ENCODE measurements at places on chromosomes 7 and 10.

DNA sequence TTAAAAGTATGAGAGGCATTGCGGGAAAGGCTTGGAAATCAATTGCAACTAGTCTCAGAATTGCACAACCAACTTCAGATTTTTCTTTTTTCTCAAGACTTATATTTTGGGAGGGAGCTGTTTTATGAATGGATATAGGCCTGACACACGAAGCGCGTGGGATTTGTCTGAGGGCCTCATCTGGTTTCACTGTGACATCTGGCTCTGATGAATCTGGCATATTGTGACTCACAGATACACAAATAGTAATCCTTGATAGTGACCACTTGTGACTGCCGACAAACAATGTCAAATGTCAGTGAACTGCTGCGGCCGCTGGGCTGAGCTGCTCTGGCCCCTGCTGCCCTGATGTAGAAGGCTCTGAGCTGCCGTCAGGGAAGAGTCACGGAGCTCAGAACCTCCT lies 655.1 kb downstream of the INHBA start:
- H3K27ac ChIP-seq = no peak overlapping the region
- no peak for DNase-seq
- no peaks in the 10 kb centered on the region for H3K27me3 ChIP-seq
- H3K36me3 ChIP-seq = no peaks in the 10 kb centered on the region
- H3K4me1 ChIP-seq = no peaks in the 10 kb centered on the region

GRCh38 chr10:79502561-79503309 lies 9.6 kb upstream of the EIF5AL1 start:
- no peaks in the 10 kb centered on the region for H3K36me3 ChIP-seq
- H3K4me3 ChIP-seq = no peak overlapping the region
- no peak for DNase-seq
- peaks cover 1% of the 10 kb centered on the region for H3K27me3 ChIP-seq
- H3K27ac ChIP-seq = no peak overlapping the region

DNA sequence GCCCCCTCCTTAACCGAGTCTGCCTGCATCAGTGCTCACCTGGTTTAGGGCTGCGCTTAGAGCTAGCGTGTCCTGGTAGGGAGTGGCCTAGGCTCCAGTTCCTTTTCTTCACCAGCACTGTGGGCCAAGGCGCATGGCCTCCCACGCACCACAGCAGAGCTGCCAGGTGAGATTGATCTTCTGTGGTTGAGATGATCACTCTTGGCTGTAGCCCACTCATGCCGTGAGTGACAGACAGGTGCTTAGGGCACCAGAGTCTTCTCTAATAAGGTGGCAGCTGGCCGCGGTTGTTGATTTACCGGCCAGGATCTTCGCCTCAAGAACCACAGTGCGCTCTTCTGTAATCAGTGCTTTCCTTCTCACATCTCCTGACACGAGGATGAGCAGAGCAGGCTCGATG lies 157.2 kb upstream of the INSYN2A start:
- no peak for DNase-seq
- no peaks in the 10 kb centered on the region for H3K4me1 ChIP-seq
- no peaks in the 10 kb centered on the region for H3K36me3 ChIP-seq
- no peak overlapping the region for H3K27ac ChIP-seq
- no peak overlapping the region for H3K4me3 ChIP-seq

DNA sequence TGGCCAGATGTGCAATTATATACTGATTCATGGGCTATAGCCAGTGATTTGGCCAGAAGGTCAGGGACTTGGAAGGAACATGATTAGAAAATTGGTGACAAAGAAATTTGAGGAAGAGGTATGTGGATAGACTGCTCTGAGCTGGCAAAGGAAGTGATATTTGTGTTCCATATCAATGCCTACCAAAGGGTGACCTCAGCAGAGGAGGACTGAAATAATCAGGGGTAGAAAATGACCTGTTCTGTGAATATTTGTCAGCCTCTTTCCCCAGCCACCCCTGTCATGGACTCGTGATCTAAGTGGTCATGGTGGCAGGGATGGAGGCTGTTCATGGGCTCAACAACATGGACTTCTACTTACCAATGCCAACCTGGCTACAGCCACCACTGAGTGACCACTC lies 47.0 kb downstream of the PTPRE start:
- no peak for DNase-seq
- no peak overlapping the region for H3K4me3 ChIP-seq
- H3K36me3 ChIP-seq = no peaks in the 10 kb centered on the region
- no peak overlapping the region for H3K27ac ChIP-seq

- no peak overlapping the region for H3K27ac ChIP-seq
- no peaks in the 10 kb centered on the region for H3K36me3 ChIP-seq
- no peaks in the 10 kb centered on the region for H3K4me1 ChIP-seq
- no peak overlapping the region for H3K4me3 ChIP-seq
- no peaks in the 10 kb centered on the region for H3K27me3 ChIP-seq
Observed at GRCh38 chr7:108875139-108875538, 305.5 kb downstream of the DNAJB9 start.

DNA sequence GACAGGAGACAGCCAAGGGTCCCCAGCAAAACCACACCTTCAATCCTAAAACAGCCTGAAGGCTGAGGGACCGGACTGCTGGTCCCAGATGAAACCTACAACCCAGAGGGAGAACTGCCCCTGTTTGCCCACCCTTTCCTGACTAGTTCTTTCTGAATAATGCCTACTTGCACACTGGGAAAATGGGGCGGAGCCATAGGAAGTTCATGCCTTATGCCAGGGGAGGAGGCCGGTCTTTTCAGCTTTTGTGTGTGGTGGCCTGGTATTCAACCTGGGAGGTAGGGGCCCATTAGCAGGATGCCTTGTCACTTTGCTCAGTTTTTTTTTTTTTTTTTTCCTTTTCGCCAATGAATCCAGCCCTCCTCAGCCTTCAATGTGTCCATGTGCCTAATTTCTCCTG lies 20.7 kb downstream of the TOMM7 start:
- no peak overlapping the region for H3K27ac ChIP-seq
- no peak for DNase-seq
- H3K4me3 ChIP-seq = no peak overlapping the region
- peaks cover 4% of the 10 kb centered on the region for H3K27me3 ChIP-seq
- H3K4me1 ChIP-seq = no peaks in the 10 kb centered on the region
- H3K36me3 ChIP-seq = no peaks in the 10 kb centered on the region

DNA sequence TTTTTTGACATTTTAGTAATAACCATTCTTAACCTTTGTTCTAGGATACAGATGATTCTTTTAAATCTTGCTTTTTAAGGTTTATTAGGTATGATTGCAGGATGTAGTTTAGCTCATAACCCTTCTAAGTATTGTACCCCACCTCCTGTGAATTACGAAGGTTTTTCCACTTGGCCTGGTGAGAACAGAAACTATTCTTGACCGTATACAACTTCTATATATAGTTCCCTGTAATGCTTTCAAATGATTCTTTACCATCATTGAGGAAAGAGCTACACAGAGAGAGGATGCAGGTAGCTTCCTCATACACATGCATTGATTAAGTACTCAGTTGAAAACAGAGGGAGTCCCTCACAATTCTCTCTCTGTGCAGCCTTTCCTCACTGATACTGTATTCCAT lies 86.3 kb downstream of the PALS2 start:
- no peak for DNase-seq
- peaks cover 4% of the 10 kb centered on the region for H3K4me1 ChIP-seq
- peaks cover 13% of the 10 kb centered on the region for H3K36me3 ChIP-seq
- H3K27me3 ChIP-seq = no peaks in the 10 kb centered on the region
- no peak overlapping the region for H3K4me3 ChIP-seq

DNA sequence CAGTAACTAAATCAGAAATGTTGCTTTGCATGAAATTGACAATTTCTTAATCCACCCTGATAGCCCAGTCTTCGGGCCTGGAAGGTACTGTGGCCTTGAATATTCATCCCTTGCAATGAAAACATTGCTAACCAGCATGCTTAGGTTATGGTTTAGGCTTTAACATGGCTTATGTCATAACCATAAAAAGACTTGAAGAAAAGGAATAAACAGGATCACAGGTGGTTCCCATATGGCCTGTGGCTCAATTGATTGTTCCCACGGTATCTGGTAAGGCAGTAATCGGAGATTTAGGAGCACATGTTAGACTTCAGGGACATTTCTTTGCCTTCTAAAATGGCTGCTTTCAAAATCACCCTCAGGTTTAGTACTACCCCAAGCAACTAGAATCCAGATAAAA lies 139.5 kb downstream of the ST7 start:
- no peaks in the 10 kb centered on the region for H3K27me3 ChIP-seq
- peaks cover 7% of the 10 kb centered on the region for H3K4me1 ChIP-seq
- no peaks in the 10 kb centered on the region for H3K36me3 ChIP-seq
- H3K4me3 ChIP-seq = no peak overlapping the region

DNA sequence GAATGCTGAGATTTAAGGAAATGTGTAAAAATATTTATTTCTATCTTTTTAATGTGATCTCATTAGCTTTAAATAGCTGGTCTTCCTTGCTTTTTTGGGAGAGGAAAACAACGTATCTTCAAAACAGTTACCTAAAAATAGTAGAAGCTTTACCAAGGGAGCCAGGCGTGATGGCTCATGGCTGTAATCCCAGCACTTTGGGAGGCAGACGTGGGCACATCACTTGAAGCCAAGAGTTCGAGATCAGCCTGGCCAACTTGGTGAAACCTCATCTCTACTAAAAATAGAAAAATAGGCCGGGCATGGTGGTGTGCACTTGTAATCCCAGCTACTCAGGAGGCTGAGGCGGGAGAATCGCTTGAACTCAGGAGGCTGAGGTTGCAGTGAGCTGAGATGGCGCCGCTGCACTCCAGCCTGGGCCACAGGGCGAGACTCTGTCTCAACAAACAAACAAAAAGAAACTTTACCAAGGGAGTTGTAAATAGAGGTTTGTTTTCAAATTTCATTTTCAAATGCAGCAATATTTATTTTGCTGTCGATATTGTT lies 48.4 kb upstream of the ITGB1 start:
- H3K27me3 ChIP-seq = peaks cover 15% of the 10 kb centered on the region
- peaks cover 27% of the 10 kb centered on the region for H3K4me1 ChIP-seq
- H3K4me3 ChIP-seq = no peak overlapping the region
- no peaks in the 10 kb centered on the region for H3K36me3 ChIP-seq
- DNase-seq = no peak

DNA sequence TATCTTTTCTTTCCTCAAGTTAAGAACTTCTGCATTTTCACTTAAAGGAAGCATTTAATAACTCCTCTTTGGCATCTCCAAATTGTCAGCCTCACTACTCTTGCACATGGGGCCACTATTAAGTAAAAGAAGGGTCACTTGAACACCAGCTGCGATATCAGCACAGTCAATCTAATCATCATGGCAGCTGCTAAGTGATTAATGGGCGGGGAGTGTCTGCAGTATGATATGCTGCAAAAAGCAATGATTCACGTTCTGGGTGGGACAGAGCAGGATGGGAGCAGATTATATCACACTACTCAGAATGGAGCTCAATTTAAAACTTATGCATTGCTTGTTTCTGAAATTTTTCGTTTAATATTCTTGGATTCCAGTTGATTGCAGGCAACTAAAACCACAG lies 447.4 kb upstream of the PFKP start:
- no peak for DNase-seq
- no peak overlapping the region for H3K27ac ChIP-seq
- H3K36me3 ChIP-seq = no peaks in the 10 kb centered on the region
- H3K27me3 ChIP-seq = peaks cover 2% of the 10 kb centered on the region
- H3K4me3 ChIP-seq = no peak overlapping the region

DNA sequence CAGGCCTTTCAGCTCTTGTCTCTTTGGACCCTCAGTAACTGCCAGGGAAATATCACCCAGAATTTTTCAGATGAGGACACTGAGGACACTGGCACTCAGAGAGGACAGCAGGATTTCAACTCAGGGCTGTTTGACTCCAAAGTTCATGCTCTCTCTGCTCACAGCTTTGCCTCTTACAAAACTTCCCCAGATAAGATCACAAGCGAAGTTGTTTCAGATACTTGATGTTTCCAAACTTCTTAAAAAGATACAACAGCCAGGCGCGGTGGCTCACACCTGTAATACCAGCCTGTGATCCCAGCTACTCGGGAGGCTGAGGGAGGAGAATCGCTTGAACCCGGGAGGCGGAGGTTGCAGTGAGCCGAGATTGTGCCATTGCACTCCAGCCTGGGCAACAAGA lies 32.4 kb upstream of the ZRANB1 start:
- peaks cover 1% of the 10 kb centered on the region for H3K27me3 ChIP-seq
- DNase-seq = no peak
- peaks cover 5% of the 10 kb centered on the region for H3K4me1 ChIP-seq
- H3K36me3 ChIP-seq = no peaks in the 10 kb centered on the region

DNA sequence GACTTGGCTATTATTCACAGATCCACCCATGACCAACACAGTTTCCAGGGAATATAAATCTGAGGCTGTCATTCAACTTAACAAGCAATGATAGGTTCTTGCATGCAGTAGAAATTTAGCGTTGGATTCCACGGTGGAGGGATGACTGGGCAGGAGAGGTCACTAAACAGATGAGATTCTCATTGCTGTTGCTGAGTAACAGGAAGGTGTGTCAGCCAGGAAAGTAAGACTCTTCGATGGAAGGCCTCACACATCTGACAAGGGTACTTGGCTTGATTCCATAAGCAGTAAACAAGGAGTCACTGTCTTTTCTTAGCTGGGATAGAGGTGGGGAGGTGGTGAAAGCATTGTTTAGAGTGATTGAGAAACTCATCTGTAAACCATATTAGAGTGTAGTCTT lies 1152.0 kb downstream of the SORCS3 start:
- no peak overlapping the region for H3K4me3 ChIP-seq
- no peak for DNase-seq
- no peaks in the 10 kb centered on the region for H3K36me3 ChIP-seq
- no peaks in the 10 kb centered on the region for H3K27me3 ChIP-seq

DNA sequence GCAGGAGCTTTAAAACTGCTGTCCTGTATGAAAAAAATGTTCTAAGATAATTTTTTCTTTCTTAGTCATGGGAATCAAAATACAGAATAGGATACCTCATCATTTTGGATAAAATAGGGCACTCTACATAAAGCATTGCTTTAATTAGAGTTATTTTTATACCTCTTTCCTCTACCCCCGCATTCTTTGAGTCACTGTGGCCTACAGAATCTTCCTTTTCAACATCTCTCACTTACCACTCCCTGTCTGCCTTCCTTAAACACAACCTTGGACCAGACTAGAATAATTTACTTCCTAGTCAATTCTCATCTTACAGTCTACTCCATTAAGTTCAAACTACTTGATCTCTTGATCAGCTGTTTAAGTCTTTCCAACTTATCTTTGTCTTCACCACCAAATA lies 462.3 kb downstream of the PHTF2 start:
- no peak overlapping the region for H3K27ac ChIP-seq
- no peak for DNase-seq
- H3K4me1 ChIP-seq = no peaks in the 10 kb centered on the region
- no peak overlapping the region for H3K4me3 ChIP-seq
- H3K36me3 ChIP-seq = no peaks in the 10 kb centered on the region
- no peaks in the 10 kb centered on the region for H3K27me3 ChIP-seq

All from activated CD8-positive, alpha-beta T cell treated with anti-CD3 and anti-CD28 coated beads for 36 hours (primary cell).